H1 (cell line): ENCODE measurements at places on chromosomes 5 and 9.
A peak's percentile ranks its signal among the peaks of the same experiment; 100 is the strongest.

DNA sequence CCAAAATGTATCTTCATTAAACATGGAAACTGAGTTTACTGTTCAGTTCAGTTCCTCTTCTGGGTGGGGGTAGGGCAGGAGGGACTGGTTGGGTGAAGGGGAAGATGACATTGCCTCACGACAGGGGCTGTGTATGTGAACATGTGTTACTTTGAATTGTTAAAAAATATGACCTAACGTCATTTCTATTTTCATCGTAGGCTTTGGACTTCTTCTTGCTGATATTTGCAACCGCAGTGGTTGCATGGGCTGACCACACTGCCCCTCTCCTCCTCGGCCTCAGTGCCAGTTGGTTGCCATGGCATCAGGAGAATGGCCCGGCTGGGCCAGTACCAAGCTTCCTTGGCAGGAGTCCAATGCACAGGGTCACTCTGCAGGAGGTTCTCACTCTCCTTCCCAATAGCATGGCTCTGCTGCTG lies 41.5 kb downstream of the HACD4 start:
- no peak for DNase-seq

- DNase-seq = no peak
Observed at GRCh38 chr9:72864327-72864726, 88.5 kb downstream of the ALDH1A1 start.

GRCh38 chr5:53333160-53333559 lies 147.3 kb upstream of the FST start:
- no peak for DNase-seq

- no peak for DNase-seq
Observed at GRCh38 chr5:154181161-154181560, 9.4 kb upstream of the GALNT10 start.

- no peak for DNase-seq
Observed at GRCh38 chr9:70205366-70206020, 53.3 kb upstream of the SMC5 start.

- no peak for DNase-seq
Observed at GRCh38 chr5:171571663-171572062, 152.2 kb downstream of the FGF18 start.

- no peak for DNase-seq
Observed at GRCh38 chr9:18371621-18372020, 102.3 kb upstream of the ADAMTSL1 start.

GRCh38 chr9:12997009-12997408 lies 222.2 kb downstream of the LURAP1L start:
- no peak for DNase-seq

DNA sequence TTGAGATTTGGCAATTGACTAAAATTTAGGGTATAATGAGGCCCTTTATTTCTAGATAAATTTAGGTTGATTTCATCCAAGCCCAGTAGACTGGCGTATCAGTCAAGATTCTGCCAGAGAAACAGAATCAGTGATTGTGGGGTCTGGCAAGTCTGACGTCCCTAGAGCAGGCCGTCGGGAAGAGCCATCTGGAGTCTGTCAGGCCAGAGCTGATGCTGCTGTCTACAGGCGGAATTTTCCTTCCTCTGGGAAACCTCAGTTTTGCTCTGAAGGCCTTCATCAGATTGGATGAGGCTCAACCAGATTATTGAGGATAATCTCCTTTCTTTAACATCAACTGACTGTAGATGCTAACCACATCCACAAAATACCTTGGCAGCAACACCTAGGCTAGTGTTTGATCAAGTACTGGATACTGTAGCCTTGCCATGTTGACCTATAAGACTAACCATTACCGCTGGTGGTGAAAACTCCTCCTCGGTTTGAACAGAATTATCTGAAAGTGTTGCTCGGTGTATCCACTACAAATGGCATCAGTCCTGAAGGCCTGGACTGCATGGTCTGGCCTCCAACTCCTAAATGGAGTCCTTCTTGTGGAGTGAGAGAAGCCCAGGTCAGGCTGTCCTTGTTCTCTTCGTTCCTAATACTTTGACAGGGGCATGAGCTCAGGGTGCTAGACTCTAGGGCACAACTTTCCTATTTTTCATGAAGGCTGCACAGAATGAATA lies 83.2 kb upstream of the ANKH start:
- no peak for DNase-seq

GRCh38 chr9:21904371-21904770 lies 89.8 kb downstream of the CDKN2A start:
- no peak for DNase-seq

GRCh38 chr5:3309538-3309937 lies 286.1 kb upstream of the IRX1 start:
- no peak for DNase-seq

- DNase-seq = no peak
Observed at GRCh38 chr5:80565330-80565729, 4.8 kb downstream of the ANKRD34B start.

- DNase-seq = no peak
Observed at GRCh38 chr5:134934202-134934601, 29.3 kb downstream of the PCBD2 start.

DNA sequence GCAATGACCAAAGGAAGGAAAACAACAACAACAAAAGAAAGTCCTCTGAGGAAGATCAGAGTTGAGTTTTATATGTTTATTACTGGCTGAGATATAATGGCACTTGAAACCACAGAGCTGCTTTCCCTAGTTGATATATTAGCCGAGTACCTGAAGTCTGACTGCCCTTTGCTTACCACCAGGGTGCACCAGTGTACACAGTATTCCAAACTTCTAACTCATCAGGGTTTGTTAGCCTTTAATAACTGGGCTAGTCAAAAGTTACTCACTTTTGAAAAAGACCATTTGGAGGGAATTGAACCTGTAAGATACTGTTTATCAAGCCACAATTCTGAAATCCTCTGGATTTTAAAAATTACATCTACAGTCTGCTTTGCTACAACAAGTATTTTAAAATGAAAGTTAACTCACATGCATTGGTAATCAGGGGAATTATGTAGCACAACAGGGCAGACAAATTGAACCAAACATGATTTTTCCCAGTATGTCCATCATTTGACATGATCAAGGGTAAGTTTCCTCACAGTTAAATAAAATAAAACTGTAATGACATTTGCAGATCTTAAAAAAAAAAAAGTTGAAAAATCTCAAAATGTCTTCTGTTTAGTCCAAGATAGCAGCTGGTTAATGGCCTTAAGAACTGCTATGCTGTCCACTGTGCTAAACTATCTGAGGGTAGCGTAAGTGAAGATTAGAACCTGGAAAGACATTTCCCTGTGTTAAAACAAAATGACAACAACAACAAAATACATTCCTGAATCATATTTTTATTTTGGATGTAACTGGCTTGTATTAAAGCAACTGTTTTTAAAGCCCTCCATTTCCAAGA lies 57.3 kb upstream of the C6 start:
- DNase-seq = no peak

DNA sequence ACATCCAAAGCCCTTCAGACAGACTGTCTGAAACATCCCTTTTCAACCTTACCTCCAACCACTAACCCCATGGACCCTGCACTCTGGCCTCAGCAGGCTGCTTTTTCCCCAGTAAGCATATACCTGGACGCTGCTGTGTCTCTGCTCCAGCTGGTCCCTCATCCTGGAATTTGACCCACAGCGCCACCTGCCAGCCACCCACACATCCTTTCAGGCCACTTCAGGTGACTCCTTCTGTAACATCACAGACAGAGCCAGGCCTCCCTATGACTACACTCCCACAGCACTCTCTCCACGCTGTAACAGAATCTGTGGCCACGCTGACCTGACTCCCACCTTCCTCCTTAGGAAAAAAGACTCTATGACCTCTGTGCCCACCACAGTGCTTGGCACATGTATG lies 3.4 kb downstream of the MGAT1 start:
- DNase-seq = no peak

DNA sequence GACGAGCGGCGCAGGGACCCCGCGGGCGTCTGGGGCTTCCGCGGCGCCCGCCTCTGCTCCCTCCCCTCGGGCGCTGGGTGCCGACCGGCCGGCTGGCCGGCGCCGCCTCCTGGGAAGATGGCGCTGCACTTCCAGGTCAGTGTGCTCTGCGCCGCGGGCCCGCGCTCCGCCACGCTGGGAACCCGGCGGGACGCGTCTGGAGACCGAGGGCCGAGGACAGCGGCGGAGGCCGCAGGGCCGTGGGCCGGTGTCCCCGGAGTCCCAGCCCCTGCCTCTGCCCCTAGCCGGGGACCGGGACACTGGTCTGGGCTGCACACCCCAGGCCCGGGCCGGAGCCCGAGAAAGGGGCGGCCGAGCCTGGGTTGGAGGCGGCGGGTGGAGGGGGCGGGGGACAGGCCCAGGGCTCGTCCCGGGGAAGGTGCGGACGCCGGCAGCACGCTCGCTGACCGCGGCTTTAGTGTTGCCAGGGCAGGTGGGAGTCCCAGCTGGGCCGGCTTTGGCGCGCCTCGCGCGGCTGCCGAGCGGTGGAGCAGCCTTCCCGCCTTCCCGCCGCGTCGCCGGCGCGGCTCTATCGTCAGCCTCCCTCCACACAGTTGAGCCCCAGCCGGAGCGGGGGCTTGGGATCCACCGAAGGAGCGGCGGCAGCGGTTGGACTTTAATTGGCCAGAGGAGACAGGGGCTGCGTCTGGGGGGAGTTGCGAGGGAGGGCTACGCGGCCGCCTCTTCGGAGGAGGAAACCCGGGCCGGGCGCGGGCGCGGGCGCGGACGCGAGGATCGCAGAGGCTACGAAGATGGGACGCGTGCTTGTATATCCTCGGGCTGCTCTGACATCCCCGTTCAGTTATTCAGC lies at the start of gene RANBP17:
TSS of gene RANBP17 (plus strand) at position 102 of the 850 bp plus-strand sequence.
- peak; percentile 64 for DNase-seq

DNA sequence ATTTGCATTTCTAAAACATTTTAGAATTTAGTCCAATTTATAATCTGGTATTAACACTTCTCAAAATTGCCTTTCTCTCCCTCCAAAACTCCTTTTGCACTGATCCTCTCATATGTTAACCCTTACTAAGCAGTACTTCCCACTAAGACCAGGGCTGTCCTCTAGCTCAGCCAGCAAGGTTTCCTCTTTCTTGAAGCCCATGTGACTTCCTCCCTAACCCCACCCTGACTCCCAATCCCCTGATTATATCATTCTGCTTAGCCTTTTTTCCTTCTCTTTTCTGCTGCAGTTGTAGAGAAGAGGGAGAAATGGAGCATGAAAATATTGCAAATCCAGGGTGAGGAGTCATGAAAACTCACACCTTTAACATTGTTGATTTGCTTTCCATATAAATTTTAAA lies 241.7 kb downstream of the MCTP1 start:
- DNase-seq = no peak

- DNase-seq = no peak
Observed at GRCh38 chr9:27861887-27862286, 288.6 kb upstream of the C9orf72 start.

DNA sequence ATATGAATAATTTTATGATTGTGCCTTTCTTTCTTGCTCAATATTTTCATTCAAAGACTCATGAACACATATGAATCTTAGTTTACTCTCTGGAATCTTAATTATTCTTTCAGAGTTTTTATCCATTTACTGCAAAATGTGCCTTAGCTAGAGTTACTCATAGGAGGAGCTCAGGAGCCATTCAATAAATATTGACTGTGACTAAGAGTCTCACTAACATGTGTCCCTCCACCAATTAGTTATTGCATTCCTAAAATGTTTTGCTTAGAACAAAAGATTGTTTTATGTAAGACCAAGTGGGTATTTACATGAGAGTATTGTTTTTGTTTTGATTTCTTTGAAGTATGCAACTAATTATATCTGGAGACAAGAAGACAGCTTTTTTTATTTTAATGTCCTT lies 218.4 kb upstream of the MAST4 start:
- DNase-seq = no peak

GRCh38 chr5:143400541-143401226 lies 2.8 kb downstream of the NR3C1 start:
- no peak for DNase-seq

GRCh38 chr9:133004091-133004998 lies 25.9 kb downstream of the GFI1B start:
- DNase-seq = no peak

GRCh38 chr5:72720205-72720604 lies 96.3 kb upstream of the TNPO1 start:
- no peak for DNase-seq

- DNase-seq = no peak
Observed at GRCh38 chr5:14882658-14883580, 11.3 kb upstream of the ANKH start.

- DNase-seq = no peak
Observed at GRCh38 chr9:81849631-81850259, 78.5 kb upstream of the SPATA31D4 start.

DNA sequence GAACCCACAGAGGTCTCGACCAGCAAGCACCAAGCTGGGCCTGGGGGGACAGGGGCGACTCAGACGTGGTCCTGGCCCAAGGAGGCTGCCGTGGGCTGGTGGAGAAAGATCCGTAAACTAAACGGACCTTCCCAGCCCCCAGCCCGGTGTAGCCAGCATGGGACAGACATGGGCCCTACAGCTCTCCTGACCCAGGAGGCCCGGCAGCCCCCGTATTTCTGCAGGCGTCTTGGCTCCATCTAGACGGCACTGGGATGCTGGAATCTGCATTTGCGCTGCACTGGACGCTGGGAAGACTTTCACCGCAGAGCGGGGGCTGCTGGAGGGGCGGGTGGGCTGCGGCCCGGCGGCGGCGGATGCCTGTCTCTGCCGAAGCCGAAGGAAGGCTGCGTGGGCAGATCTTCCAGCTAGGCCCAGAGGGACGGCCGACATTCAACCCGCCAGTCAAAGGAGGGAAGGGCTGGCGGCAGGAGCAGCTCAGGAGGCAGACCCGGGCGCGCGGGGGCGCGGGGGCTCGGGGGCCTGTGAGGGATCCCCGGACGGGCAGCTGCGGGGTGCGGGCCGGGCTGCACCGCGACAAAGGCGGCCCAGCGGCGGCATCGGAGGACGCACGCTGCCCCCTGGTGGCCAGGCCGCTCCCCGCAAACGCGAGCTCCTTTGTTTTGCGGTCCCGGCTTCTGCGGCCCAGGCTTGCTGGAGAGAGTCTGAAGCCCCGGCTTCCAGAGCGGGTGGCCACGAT lies 266.2 kb downstream of the NSG2 start:
- peak; percentile 97 for DNase-seq

- DNase-seq = no peak
Observed at GRCh38 chr9:108835831-108836230, 20.0 kb downstream of the ACTL7B start.

GRCh38 chr9:93098236-93098946 lies 2.4 kb downstream of the CARD19 start:
- no peak for DNase-seq

DNA sequence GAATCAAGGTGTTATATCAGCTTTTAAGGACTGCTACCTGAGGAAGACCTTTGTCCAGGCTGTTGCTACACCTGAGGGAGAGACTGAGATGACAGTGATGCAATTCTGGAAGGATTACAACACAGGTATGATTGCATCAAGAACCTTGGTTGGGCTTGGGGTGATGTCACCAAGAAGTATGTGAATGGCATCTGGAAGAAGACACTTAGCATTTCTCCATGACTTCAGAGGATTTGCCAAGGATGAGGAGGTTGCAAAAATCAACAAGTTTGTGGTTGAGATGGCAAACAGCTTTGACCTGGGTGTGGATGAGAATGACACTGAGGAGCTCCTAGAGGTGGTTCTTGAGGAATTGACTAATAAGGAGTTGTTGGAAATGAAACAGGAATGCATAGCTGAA lies 67.9 kb upstream of the PANK3 start:
- DNase-seq = no peak
